ENCODE measurements at places on chromosomes 7 and 10.
A peak's percentile ranks its signal among the peaks of the same experiment; 100 is the strongest.

- no peak for DNase-seq
Observed at GRCh38 chr10:33497338-33497737, 162.9 kb upstream of the NRP1 start.

- no peak for DNase-seq
Observed at GRCh38 chr10:131006458-131007256, 304.9 kb downstream of the TCERG1L start.

DNA sequence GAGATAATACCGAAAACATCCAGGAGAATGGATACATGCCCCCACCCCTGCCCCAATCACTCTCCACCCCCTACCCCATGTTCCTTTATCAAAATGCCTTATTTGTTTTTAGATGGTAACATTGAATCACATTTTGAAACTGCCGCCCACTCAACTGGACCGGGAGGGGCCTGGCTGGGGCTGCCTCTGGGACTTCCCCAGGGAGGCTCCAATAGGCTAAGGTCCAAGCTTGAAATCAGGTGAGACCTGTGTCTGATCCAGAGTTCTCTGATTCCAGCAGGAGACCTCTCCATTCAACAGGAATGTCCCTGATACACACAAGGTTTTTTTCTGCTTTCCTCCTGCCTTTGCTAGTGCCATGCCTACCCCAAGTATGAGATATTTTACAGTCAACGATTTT is 43.8 kb upstream of the ACSL5 start:
- no peak for DNase-seq

- peak; percentile 59 for DNase-seq
Observed at GRCh38 chr7:13282377-13282980, 595.0 kb downstream of the ARL4A start.

- DNase-seq: peak; percentile 70
Observed at GRCh38 chr10:31404640-31405039, 85.6 kb downstream of the ZEB1 start.

GRCh38 chr10:73517166-73517888 is 21.5 kb upstream of the PPP3CB start:
- peak; percentile 45 for DNase-seq

DNA sequence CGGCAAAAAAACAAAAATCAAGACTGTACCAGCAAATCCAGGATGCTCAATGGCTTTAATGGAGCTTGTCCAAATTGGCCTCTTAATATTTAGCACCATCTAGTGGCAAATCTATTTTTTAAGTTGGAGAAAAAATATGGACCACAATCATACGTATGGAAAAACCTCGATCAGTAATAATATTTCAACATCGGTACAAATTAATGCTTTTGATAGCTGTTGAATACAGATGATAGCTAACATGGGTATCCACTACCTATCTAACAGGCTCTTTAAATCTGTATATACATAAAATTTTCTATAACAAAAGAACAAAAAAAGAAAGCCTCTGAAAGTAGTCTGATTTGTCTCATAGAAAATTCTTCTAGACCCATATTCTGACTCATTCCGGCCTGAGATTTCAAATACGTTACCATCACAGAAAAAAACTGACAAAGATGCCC is 29.2 kb downstream of the COA1 start:
- DNase-seq: peak; percentile 78

DNA sequence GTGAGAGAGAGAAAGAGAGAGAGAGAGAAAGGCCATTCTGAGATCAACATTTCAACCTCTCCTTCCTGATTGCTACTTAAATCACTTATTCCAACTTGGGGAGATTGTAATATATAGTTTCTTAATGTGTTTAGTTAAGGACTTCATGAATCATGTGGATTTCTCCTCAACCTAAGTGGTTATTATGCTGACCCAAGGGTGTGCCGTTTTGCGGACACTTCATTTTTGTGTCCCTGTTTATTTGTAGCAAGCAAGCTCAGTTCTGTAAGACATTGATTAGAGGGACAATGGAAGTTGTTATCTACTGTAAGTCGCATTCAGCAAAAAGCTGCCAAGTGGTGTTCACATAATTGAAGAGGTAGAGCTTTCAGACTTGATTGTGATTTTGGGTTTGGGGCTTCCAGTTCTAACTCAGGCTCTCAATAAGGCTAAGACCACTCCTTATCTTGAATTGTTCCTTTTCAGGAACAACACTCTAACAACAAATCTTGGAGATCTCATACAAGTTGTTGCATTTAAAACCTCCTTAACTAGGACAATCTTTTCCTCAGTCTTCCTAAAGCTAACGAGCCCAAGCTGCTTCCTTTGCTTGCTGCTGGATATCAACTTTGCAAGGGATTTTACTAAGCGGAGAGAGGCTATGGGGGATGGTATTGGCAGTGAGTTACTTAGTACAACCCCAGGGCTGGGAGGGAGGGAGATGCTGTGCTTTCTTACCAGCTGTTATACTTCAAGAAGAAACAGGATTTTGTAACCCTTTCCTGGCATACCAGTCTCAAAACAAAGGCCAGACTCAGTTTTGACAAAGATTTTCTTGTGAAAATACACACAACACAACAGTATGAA is 19.8 kb upstream of the COL1A2 start:
- peak; percentile 98 for DNase-seq

- DNase-seq: no peak
Observed at GRCh38 chr10:75509706-75510105, 78.3 kb downstream of the LRMDA start.

GRCh38 chr7:121016966-121017365 is 28.5 kb downstream of the CPED1 start:
- peak; percentile 78 for DNase-seq

DNA sequence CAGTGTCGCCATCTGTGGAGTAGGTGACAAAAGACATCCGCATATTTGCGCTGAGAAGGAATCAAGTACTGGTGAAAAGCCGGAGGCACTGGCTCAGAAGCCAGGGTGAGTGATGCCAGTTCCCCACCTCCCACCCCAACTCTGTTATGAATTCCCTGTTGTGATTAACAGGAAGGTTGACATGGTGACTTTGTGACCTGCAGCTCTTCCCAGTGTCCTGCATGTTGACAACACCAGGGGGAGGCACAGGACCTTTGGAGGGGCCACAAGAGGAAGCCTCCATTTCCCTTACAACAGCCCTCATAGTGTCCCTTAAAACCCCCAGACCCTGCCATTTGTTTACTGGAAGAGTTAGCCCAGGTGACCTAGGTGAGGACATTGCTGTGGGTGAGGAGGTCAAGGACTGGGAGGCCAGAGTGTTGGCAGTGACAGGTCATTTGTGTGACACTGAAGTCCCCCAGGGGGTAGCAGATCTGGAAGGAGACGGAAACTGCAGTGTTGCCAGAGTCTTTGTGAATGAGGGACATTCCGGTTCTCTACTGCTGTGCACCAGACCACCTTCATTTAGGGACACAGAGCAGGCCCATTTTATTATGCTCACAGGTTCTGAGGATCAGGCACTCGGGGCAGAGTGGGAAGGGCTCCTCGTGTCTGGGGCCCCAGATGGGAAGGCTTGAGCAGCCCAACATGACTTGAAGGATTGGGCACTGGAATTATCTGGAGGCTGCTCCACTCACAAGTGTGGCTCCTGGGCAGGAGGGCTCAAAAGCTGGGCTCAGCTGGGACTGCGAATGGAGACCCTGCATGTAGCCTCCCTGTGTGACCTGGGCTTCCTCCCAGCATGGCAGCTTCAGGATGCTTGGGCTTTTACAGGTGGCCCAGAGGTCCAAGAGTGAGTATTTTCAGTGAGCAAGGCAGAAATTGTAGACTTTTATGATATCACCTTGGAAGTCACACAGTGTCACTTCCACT is 13.0 kb upstream of the ANTXRL start:
- DNase-seq: no peak

GRCh38 chr7:110529175-110529574 is 561.8 kb upstream of the LRRN3 start:
- no peak for DNase-seq

DNA sequence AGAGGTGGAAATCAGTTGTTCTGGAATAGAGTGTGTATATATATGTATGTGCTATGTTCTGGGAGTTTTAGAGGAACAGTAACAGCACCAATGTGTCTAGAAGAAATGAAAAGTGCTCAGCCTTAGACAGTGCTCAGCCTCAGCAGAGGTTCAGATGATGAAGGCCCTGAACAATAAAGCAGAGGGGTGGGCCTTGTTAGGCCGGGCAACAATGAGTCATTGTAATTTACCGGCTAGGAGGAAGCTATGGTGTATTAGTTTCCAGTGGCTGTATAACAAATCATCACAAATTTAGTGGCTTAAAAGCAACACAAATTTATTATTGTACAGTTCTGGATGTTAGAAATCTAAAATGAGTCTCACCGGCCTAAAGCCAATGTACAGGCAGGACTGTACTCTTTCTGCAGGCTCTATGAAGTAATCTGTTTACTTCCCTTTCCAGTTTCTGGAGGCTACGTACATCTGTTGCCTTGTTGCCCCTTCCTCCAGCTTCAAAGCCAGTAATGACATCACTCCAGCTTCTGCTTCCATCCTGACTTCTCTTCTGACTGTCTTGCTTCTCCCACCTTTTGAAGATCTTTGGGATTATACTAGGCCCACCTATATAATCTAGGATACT is 84.6 kb downstream of the CH25H start:
- peak; percentile 12 for DNase-seq

DNA sequence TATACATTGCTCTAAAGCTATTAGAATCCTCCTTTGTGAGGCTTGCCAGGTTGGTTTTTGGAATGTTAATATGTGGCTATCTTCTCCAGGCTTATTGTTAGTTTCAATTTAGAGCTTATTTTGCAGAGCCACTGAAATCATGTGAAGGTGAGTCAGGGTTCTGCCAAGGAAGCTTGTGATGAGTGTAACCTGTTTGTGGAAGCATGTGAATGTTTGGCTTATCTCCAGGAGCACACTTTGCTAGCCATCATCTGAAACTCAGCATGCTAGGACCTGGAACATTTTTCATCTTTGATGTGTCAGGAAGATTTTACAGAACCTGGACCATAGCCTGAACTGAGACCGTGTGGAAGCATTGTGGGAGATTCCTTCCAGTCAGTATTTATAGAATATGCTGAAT is 197.3 kb downstream of the PPP1R9A start:
- DNase-seq: peak; percentile 28

GRCh38 chr10:128219295-128219694 is 93.1 kb upstream of the MKI67 start:
- no peak for DNase-seq

GRCh38 chr10:124255556-124255955 is 162.2 kb upstream of the CHST15 start:
- DNase-seq: no peak

DNA sequence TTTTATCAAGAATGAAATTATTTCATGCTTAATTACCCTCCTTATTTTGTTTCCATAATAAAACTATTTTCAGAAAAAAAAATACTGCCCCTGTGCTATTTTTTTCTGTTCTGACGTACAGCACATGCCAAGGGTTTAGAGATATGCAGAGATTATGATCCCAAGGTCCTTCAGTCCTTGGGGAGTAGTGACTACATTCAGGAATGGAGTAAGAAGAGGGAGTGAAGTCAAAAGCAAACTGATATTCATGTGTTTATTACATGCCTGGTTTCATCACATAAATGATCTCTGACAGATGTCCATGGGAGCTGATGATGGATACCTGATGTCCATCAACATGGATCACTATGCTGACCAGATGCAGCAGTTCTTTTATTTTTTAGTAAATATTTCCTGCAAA is 17.2 kb downstream of the AKAP9 start:
- DNase-seq: peak; percentile 47

- no peak for DNase-seq
Observed at GRCh38 chr10:16788125-16788524, 29.1 kb downstream of the RSU1 start.

DNA sequence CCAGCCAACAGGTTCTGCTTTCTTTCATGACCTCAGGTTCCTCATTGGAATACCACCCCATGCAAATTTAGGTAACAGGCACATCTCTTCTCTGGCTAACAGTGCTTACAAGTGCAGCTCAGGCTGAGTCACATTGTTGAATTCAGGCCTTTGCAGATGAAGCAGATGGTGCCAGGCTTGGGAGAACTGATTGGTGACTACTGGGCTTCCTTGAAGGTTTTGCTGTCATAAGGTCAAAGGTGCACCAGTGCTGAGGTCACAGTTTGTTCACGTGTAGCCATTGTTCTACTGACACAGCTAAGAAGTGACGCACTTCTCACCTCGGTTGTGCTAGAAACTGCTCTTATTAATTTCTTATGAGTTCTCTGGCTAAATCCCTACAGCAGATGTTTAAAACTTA is 128.6 kb upstream of the BMPER start:
- DNase-seq: no peak

DNA sequence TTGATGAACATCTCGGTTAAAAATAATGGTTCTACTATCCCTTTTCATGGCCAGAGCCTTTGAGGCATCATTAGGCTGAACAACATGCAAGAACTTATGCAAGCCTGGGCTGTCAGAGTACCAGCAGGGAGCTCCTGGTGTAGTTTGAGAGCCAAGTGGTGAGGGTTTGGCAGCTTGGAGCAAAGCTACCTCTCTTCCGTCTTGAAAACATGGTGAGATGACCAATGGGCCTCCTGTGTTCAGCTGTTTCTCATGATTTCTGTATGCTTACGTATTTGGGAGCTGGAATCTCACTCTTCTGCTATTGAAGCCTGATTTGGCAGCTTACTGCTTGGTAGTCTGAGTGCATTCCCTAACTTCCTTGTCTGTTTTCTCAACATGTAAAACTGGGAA is 150.4 kb downstream of the CXCL12 start:
- DNase-seq: no peak

DNA sequence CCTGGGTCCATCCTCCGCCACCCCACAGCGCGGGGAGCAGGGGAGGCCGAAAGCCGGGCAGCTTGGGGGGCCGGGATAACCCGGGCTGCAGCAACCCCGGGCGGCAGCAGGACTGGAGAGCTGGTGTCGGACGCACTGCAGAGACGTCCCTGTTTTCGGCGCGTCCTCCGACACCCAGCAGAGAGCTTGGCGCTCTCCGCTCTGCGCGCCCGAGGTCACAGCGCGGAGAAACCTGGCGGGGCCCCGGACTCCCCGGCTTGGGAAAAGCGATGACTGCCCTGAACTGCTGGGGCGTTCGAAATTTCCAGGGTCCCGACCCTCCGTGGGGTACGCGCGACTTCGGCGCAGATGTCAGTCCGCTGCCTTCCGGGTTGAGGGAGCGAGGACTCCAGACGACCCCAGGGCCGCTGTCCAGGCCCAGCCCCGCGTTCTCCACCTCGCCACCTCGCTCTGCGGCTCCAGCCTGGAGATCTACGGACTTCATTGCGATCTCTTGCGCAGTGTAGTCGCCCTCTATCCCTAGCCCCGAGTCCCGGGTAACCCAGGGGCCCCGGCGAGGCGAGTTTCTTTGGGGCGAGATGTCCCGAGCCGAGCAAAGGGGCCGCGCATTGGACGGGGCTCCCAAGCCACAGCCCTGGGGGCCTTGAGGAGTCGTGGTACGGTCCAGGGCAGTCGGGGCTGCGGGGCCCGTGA is 617 bp upstream of the FOXI2 start:
- DNase-seq: no peak

Data from iris pigment epithelial cell (primary cell).